ENCODE measurements at places on chromosomes 12 and 14. TPM values are rescaled to one million over a fixed set of nuclear protein-coding genes. Genes with fewer than 3 reads are reported as not detected.
A peak's percentile ranks its signal among the peaks of the same experiment; 100 is the strongest.

- peak; percentile 66 for DNase-seq
Measured at GRCh38 chr12:50927766-50928224, 24.5 kb upstream of the HIGD1C start.

SLCO1C1 gene
- not detected for total RNA-seq

DNA sequence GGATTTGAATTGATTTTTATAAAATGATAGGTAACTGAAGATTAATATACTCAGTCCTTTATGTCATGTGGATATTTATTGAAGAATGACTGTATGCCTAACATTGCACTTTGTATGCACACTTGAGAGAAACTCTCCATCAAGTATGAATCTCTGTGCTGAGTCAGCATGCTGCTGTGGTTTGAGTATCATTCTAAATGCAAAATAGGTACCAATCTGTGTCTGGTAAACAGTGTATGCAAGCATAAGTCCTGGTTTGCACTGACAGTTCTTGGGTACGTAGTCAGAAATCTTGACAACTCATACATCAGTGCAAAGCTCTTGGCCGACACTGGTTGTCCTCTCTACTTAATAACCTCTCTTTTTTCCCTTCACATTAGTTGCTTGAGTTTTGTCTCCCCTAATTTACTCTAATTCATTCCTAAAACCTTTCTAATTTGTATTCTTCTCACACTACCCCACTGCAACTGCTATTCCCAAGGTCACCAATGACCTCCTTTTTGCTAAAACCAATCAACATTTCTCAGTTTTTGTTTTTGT lies 21.8 kb downstream of the MGAT4C start:
- DNase-seq: no peak

DNA sequence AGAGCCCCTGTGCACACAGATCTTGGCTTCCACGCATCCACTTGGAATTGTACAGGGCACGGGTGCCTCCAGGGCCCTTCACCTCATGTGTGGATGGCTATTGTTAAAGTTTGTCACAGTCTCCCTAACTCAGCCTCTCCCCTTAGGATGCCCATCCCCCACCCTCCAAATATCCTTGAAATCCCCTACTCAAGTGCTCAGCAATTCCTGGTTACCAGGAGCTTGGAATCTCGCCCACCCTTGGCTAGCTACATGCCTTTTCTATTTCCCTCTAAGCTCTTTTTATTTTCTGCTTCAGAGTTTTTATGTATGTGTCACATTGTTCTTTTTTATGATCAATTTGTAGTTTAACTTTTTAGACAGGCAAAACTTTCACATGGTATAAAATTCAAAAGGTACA lies 13.0 kb upstream of the NR1H4 start:
- DNase-seq: no peak

DNA sequence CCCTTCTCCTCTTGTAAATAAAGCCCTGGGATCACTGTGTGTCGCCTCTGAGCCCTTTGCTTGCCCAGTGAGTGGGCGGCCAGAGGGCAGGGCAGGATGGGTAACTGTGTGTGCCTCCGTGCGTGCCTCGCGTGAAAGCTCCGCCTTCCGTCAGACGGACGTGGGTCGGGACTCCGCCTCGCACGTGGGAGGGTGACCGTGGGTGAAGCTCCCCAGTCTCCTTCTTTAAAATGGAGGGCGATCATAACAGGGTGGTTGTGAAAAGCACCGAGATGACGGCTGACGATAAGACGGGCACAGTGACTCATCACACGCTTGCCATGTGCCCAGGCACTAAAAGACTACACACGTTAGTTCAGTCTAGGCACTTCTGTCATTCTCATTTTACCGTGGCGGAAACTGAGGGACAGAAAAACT lies 9.2 kb downstream of the PHB2 start:
- peak; percentile 75 for DNase-seq

DNA sequence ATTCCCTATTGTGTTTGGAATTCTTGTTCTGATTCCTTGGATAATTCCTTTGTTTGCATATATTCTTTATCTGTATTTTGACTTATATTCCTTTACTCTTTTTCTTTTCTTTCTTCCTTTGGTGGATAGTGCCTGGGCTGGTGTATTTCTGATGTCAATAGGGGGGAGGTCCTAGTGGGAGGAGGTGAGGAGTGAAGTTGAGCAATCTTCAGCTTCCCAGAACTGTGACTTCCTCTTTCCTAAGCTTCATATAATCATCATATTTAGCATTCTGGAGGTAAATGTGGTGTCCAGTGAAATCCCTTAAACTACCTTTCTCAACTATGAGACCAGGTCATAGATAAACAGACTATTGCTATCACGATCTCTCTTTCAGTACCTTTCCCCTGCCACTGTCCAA lies 29.6 kb upstream of the TBPL2 start:
- DNase-seq: no peak

DNA sequence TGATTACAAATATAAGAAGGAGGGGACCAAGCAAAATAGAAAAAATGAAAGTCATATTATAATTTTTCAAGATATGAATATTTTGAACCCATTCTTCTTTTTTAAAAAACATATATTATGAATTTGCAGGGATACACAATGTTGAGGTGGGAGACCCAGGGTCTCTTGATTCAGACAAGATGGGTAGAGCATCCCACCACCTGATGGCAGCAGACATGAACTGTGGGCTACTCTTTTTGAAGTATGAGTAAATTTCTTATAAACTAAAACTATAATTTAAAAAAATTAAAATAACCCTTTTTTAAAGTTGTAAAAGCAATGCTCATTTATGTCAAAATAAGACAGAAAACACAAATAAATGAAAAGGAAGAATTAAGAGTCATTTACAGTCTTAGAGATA lies 202.7 kb upstream of the PRICKLE1 start:
- DNase-seq: no peak

DNA sequence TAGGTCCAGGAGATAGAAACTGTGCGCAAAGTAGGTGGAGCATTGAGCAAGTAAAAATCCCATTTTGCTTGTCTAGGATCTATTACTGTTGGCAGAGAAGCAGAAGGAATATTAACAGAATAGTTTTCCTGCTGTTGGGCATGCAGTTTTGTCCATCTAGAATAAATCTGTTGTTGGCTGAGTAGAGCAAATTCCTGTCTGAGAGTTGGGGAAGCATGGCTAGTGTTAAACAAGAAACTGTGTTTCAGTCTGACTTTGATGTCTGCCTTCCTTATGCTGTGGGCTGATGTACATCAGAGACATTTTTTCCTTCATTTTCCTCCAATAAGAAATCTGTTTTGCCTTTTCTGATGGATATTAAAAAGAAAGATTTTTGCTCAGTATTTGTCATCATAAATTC lies 98.2 kb downstream of the RAD52 start:
- no peak for DNase-seq

CSAD gene
- 19.2 TPM for total RNA-seq

GRCh38 chr14:99287269-99287942 lies 15.4 kb upstream of the BCL11B start:
- no peak for DNase-seq

ADAM21 gene
- total RNA-seq: not detected

GRCh38 chr14:100572543-100572942 lies 14.7 kb downstream of the BEGAIN start:
- no peak for DNase-seq

DNA sequence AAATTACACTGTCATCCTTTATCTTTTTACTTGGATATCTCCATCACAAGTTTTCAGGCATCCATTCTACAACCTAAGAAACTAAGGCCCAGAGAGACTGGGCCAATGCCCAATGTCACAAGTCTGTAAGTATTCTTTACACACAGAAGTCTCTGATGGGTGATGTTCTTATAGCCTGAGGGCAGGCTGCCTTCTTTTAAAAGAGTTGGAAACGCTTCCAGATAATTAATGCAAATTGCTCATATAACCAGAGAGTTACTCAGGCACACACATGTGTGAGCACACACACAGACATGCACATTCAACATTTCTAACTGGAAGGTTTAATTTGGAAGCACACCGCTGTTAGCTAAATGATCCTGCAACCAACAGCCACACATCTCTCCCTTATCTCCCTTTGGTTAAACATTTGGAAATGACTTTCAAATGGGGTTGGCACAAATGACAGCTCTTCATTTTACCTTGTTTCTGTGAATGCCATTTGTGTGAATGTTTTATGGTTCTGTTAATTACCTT lies 160.8 kb upstream of the TMPO start:
- no peak for DNase-seq

ENDOU gene
- total RNA-seq: 1.2 TPM

DNA sequence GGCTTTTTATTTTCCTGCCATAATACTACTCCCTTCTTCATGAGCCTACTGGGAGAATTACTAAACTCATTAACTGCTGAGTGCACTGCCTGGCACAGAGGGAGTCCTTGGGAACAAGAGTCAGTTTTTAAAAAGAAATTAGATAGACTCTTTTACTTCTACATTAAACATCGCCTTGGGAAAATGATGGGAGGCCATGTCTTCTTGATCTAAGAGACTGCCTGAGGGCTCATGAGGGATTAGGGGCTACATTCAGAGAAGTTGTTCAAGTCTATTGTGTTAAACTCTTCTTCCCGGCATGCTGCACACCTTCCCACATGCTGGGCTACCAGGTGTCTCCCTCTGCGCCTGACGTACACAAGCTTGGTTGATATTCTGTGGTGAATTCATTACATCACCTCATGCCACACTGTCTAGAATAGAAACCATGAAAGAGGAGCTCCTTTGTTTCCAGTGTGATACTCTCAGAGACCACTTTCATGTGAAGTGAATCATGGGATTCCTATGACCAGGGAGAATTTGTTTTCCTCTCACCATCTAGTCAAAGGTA lies 1422.3 kb downstream of the AACS start:
- DNase-seq: no peak

SLC39A5 gene
- 0.61 TPM for total RNA-seq

DNA sequence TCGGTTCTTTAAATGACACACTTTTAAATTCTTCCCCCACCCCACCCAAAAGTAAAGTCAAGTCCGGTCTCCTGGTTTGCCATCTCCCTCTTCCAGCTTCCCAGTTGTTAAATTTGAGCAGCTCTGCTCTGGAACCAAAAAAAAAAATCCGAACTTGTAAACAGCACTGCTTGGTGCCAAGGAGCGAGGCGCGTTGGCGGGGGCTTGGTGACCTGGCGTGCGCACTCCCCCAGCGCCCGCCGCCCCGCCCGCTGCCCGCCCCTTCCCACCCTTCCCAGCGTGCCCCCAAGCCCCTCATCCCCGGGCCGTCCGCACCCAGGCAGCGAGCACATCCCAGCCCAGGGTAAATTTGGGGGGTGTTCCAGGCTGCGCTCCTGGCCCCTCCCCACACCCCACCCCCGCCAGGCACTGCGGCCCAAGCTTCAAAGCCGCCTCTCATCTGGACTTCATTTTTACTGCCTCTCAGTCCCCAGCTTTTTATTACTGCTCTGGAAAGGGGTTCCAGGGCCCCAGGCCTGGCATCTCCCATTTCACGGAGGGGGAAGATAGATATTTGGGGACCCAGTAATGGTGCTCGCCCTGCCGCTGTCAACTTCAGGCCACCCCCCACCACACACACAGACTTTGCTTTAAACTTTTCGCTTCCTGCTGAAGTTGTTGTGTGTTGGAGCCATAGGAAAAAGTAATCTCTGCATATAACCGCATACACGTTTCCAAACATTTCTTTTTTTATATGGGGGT lies 11.7 kb upstream of the ITGB7 start:
- DNase-seq: no peak

CYP27B1 gene
- total RNA-seq: 3.5 TPM

GRCh38 chr14:104979758-104980610 lies 1.8 kb upstream of the AHNAK2 start:
- no peak for DNase-seq

- DNase-seq: no peak
Measured at GRCh38 chr12:15728118-15728598, 61.0 kb downstream of the EPS8 start.

BDKRB2 gene
- total RNA-seq: not detected

GRCh38 chr12:87679251-87679650 lies 349.9 kb downstream of the C12orf50 start:
- DNase-seq: no peak

B3GNT4 gene
- total RNA-seq: 0.07 TPM

DNA sequence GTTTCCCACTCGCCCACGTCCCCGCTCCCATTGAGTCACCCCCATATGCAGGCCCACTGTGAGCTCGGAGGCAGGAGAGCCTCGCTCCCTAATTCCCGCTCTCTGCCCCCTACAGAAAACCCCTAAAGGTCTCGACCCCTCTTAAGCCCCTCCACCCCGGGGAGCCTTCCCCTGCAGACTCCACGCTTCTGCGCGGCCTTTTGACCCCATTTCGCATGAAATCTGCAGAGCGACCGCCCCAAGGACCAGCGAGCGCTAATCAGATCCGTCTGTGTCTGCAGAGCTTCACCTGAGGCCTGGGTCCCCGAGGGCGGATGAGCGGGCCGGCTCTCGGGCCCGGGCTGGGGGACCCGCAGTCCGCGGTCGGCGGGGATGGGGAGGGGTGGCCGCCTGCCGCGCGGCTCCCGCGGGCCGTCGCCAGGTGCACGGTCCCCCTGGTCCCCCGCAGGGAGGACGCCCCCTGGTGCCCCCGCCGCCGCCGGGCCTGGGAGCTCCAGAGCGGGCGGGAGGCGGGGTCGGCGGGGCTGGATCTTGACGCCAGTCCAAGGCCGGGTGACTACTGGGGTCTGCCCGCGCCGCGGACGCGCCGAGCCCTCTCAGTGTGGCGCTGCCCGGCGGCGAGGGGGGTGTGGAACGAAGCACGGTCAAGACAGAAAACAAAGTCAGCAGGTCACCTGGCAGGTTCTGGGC lies 10.1 kb downstream of the BMP4 start:
- DNase-seq: no peak
